Kidney tubule cell (primary cell): ENCODE measurements at places on chromosomes 5 and 9.

DNA sequence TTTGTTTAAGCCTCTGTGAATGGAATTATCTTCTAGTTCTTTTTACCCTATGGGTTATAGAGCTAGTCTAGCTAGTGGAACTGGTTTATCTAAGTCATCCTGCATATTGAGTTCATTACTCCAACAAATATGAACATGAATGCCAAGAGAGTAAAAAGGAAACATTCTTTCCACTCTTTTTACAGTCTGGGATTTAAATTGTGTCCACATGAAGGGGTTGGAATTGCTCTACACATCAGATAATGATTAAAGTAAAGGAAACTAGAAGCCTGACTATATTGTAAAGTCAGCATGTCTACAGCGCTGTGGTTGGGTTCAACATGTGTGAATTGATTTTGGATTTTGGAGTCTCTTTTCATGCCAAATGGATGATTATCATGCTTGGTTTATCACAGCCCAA is 173.1 kb downstream of the CCDC171 start:
- no peak for DNase-seq

DNA sequence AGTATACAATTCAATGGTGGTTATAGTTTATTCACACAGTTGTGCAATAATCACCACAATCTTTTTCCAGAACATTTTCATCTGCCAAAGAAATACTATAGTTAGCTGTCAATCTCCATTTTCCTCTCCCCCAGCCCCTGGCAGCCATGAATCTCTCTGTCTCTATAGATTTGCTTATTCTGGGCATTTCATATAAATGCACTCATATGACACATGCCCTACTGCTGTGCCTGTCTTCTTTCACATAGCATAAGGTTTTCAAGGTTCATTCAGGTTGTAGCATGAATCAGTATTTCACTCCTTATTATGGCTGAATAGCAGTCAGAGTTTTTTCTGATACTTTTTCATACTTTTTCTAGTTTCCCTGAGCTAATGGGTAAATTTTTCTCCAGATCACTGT is 127.6 kb downstream of the HSPA4 start:
- no peak for DNase-seq

DNA sequence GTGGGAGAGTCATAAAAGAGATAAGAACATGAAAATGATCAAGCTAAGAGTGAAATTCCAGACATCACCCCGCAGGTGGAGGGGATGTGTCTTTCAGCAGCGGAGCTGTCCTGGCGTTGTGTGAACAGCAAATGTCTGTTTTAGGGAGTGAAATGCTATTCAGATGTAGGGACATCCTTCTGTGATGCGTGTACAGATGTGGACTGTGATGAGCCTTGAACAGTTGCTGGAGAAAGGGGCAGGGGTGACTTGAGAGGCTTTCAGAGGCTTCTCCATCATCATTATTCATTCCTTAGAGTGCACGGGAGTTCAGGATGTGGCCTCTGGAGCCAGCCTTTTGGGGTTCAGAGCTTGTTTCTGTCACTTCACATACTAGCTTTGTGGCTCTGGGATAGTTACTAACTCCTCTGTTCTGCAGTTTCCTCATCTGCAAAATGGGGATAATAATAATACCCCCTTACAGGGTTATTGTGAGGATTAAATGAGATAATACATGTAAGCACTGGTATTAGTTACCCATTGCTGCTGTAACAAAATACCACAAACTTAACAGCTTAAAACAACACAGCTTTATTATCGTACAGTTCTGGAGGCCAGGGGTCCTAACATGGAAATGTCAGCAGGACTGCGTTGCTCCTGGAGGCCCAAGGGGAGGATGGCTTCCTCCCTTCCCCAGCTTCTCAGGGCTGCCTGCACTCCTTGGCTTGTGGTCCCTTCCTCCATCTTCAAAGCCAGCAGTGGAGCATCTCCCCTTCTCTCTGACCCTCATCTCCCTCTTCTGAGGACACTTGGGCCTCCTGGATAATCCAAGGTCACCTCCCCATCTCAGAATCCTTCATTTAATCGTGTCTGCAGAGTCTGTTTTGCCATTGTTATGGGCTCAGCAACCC is 9.4 kb downstream of the TRAF1 start:
- DNase-seq: no peak

DNA sequence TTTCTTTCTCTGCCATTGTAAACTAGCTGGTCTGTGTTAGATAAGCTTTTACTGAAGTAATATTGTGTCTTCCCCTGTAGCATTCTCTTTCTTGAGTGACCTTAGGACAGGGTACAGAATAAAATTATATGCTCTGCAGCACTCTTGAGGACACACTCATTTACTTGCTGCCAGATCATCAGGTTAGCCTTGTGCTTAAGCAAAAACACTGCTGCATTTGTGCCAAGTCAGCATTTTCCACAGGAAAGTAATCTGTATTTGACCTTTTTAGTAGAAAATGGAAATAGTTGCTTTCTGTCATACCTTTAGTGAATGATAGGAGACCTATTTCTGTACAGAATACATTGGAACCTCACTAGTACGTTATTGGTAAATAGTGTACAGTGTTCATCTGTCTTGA is 54.2 kb downstream of the LMNB1 start:
- DNase-seq: no peak

DNA sequence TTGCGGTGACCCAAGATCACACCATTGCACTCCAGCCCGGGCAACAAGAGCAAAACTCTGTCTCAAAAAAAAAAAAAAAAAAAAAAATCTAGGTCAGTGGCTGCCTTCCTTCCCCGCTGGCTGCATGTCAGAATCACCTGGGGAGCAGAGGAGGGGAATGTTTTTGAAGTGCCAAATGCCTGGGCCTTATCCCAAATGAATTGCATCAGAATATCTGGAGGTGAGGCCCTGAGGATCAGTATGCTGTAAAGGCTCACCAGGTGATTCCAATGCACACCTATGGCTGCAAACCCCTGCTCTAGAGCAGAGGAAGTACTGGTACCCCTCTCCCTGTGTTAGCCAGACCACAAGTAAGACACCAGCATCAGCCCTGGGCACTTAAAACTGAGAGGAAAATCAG is 44.7 kb upstream of the GABRP start:
- DNase-seq: no peak

- DNase-seq: no peak
Observed at GRCh38 chr9:120711354-120711753, 2.9 kb downstream of the MEGF9 start.

DNA sequence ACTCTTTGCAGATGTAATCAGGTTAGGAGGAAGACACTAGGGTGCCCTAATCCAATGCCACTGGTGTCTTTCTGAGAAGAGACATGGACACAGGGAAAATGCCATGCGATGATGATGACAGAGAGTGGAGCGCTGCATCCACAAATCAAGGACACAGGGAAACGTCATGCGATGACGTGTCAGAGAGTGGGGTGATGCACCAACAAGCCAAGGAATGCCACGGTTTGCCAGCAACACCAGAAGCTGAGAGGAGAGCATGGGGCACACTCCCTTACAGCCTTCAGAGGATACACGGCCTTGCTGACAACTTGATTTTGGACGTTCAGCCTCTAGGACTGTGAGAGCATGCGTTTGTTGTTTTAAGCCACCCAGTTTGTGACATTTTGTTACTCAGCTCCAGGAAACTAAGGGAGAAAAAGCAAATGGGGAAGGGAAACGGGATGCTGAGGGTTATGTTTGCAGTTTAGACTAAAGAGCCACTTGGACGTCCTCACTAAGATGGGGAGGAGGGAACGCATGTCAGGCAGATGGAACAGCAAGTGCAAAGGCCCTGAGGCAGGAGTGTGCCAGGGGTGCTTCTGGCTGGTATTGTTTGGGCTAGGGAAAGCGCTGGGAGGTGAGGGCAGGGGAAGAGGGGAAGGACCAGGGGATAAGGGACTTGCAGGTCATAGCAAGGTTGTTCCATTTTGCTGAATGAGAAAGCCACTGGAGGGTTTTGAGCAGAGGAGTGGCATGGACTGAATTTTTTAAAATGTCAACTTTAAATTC is 2.5 kb upstream of the TENT4A start:
- DNase-seq: no peak

- DNase-seq: no peak
Observed at GRCh38 chr5:149901511-149901910, 43.1 kb downstream of the PDE6A start.

GRCh38 chr9:91776409-91777291 is 173.4 kb downstream of the ROR2 start:
- no peak for DNase-seq
